ENCODE measurements at places on chromosomes 3 and 15.
A peak's percentile ranks its signal among the peaks of the same experiment; 100 is the strongest.

- no peak for DNase-seq
Observed at GRCh38 chr3:100653604-100654294, 44.3 kb downstream of the ADGRG7 start.

GRCh38 chr3:2741516-2741915 lies 368.7 kb downstream of the IL5RA start:
- no peak for DNase-seq

DNA sequence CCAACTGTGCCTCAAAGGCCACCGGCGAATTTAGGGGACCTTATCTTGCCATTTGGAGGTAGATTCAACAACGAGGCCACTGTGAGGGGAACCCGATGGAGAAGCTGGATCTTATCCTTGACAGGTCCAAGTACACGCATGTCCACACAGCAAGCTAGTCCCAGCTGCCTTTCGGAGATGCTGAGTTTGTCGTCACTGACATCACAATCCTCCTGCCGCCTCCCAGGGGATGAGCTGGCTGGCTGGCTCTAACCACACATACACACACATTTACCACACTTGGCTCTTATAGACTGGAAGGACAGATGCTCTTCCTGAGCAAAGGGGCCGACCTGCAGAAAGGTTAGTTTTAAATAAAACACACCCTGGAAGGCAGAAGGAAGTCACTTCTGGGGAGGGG lies 176.3 kb downstream of the STT3B start:
- DNase-seq = no peak

- no peak for DNase-seq
Observed at GRCh38 chr3:166453478-166453877, 616.3 kb upstream of the BCHE start.

GRCh38 chr3:45153658-45154437 lies 7.7 kb upstream of the CDCP1 start:
- DNase-seq = no peak

- no peak for DNase-seq
Observed at GRCh38 chr3:101898752-101899169, 49.4 kb downstream of the NFKBIZ start.

DNA sequence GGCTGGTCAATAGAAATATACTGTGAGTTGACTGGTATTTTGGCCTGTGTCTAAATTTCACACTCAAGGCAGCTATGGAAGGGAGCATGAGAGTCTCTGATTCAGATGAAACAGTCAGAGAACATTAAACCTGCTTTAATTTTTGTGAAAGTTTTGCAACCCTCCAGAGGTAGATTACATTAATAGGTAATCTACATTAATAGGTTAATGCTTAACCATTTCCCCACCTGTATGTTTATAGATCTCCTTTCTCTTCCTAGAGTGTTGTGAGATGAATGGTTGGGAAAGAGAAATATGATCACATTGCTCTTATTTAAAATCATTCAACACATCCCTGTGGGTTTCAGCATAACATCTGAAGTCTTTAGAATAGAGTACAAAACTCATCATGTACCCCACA lies 586.9 kb upstream of the DPPA4 start:
- DNase-seq = no peak

GRCh38 chr15:78766041-78766440 lies 45.2 kb downstream of the ADAMTS7 start:
- no peak for DNase-seq

DNA sequence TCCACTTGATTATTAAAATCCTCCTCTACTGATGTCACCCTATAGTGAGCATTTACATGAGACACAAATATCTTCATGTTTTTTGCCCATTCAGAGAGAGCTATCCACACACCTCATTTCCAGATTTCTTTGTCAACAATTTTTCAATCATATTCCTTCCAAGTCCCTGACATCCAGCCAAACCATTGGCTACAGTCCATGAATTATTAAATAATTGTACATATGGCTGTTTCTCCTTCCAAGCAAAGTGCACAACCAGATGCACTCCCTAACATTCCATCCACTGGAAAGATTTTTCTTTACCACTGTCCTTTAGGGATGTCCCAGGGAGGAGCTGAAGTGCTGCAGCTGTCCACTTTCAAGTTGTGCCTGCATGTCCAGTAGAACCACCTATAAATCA lies 328.0 kb upstream of the MDFIC2 start:
- DNase-seq = no peak

DNA sequence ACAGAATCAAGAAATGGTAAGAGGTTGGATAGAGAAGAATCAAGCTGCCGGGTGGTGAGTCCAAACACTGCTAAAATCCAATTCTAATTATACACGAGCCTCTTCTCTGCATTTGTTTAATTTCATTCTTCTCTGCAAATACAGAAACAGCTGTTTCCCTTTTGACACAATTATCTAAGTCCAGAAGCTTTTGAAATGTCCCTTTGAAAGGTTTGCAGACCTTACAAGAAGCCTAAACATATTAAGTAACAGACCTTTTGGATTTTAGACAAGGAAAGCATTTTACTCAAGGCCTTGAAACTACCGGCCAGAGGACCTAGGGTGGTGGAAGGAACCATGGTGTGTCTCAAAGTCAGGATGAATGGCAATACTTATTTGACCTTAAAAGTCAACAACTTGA lies 403.8 kb upstream of the ADAMTS9 start:
- no peak for DNase-seq

GRCh38 chr3:101939361-101940049 lies 90.2 kb downstream of the NFKBIZ start:
- no peak for DNase-seq

DNA sequence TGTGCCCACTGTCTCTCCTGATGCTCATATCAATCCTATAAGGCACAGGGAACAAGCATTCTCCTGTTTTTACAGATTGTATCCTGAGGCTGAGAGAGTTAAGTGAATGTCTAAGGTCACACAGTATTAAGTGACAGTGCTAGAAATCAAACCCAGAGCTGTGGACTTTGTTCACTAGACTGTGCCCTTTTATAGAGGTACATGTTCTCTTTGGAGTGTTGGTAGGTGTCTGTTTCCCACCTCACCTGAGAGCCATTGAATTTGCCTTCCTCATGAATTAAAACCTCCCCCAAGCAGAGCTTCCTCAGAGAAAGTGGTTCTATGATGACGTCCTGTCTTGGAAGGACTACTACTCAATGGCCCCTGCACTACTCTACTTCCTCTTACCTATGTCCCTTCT lies 12.4 kb downstream of the ADIPOQ start:
- no peak for DNase-seq

DNA sequence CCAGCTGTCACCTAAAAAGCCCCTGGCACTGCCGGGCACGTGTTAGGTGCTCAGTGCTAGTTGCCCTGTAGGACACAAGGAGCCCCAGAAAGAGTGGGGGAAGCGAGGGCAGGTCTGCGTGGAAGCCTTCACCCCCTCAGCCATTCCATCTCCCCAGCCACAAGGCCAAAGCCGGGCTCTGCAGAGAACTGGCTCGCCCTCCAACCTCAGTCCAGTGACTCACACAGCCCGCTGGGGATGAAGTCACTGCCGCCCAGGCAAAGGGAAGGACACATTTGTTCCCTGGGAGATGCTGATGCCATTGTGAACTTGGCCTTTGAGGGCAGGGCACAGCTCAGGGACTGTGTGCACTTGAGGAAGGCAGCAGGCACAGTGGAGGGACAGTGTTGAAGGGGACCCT lies 48.1 kb downstream of the IQSEC1 start:
- no peak for DNase-seq

DNA sequence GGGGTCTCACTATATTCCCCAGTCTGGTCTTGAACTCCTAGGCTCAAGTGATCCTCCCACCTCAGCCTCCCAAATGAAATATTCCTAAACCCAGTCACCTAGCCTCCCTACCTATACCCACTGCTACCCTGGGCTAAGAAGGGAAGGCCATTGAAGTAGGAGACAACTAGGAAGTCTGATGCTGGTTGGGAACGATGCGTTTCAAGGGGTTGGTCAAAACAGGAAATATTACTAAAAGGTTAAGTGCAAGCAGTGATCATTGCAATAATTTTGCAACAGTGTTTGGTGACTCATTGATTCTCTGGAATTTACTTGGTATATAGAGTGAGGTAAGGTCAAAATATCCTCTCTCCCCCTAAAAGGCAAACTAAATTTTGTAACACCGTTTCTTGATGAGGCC lies 4.6 kb upstream of the UQCRC1 start:
- DNase-seq = no peak

DNA sequence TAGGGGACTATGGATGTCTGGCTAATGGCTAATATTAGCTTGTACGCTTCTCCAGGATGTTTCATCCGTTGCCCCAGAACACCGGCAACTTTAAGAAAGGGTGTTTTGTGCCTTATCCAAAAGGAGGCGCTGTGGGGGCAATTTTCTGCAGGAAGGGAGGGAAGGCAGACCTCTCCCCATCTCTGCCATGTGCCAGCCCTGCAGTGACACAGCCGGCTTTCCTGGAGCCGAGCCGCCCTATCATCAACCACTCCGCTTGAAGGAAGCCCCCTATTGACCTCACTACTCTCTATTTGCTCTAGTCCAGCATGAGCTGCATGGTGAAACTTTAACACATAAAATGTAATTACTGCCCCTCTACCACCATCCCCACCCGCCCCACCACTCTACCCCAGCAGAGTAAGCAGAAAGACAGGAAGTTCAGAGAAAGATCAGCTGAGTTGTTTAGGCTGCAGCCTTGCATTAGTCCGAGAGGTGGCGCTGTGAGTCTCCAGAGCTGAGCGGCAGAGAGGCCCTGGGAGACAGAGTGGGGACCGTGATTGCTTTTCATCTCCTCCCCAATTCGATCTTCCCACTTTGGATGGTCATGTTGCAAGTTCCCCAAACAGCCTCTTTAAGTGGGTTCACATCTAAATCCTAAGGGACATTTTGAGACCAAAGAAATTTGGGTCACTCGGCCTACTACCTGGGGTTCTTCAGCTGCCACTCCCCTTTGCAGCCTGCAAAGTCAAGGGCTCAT lies 24.5 kb upstream of the RAD18 start:
- DNase-seq = peak; percentile 56

DNA sequence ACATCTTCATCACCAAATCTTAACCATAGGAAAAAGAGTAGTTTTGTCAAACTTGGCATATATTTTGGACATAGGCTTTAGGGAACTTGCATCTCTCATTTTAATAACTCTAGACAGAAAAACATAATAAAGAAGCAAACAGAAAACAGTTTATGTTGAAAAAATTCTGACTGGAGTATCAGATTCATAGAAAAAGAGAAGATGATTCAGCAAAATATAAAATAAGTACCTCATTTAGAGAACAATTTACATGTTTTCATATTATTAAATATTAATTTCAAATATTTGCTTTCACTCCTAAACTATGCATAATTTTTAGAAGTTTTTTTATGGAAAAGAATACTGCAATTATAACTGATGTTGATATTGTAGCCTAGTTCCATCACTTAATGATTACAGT lies 12.5 kb downstream of the SATB1 start:
- no peak for DNase-seq

DNA sequence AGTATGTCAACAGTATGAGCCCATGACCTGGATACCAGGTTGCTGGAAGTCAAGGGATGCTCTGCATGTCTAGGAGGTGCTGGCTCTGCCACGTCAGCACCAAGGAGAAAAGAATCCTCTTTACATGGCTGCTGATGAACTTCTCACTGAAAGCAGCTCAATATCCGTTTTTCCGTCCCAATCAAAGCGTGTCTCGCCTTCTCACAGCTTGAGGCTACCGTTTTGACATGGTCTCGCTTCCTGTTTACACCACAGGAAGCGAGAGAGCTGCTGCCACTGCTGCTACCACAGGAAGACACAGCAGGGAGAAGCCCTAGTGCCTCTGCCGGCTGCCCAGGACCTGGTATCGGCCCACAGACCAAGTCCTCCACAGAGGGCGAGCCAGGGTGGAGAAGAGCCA lies 27.3 kb downstream of the STARD5 start:
- DNase-seq = peak; percentile 95

DNA sequence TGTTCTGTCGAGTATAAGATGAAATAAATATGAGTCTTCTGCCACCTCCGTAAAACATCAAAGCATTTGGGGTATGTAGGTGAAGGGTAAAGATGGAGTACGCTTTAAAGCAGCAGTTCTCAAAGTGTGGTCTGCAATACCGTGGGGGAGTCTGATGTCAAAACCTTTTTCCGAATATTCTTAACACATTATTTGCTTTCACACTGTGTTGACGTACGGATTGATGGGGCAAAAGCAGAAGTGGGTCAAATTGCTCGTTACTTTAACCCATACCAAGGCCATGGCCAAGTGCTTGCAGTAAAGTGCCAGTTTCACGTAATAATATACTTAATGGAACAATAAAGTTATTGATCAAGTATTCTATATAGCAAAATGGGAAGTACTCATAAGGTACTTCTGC lies 36.3 kb downstream of the PAK2 start:
- DNase-seq = no peak

DNA sequence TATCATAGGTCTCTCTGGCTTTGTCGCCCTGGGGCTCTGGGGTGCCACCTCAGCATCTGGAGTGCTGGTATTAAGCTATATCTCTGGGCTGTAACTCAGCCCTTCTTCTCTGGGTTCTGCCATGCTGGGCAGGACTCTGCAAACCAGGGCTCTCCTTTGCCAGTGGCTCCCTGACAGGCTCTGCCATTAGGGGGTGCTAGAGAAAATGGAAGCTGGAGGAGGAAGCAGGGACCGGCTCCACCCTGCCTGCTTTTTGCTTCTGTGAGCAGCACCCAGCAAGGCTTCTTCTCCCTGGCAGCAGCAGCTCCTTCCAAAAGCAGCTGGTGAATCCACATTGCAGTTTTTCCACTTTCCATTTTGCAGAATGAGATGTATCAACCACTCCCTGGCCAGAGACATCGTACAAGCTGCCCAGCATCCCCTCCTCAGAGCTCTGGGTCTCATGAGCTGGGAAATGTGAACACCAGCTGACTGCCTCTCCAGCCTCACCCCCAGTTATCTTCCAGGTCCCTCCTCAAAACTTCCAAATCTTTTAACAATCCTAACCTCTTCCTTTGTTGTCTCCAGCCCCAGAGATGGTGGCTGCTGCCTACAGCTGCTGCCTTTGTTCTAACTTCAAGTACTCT lies 165.0 kb downstream of the ABHD5 start:
- DNase-seq = peak; percentile 24

- no peak for DNase-seq
Observed at GRCh38 chr3:193981504-193981903, 154.4 kb upstream of the HES1 start.

DNA sequence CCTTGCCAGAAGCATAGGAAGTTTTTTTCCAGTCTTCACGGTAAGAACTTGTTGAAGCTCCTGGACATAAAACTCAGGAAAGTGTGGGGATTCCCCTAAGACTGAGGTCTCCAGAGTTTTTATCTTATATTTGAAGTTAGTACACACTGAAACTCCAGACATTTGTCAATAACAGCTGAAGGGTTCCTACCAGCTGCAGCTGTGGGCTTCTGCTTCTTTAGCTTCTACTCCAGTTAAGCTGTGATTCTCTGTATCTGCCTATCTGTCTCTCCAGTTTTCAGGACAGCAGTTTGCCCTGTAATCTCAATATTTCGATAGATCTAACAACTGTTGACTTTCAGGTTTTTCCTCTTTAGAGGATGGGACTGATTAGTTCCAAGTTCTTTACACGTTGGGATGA lies 966.0 kb upstream of the SEMA6D start:
- DNase-seq = no peak

- no peak for DNase-seq
Observed at GRCh38 chr15:78149805-78150751, 916 bp downstream of the IDH3A start.

GRCh38 chr15:33377204-33377603 lies 66.4 kb downstream of the RYR3 start:
- DNase-seq = no peak

- DNase-seq = no peak
Observed at GRCh38 chr3:11908981-11909698, 62.5 kb upstream of the TAMM41 start.

GRCh38 chr15:93830221-93831080 lies 400.9 kb upstream of the MCTP2 start:
- no peak for DNase-seq

Data from Jurkat, Clone E6-1 (cell line).